DMS153 (cell line): ENCODE measurements at places on chromosomes 6 and 20.

- DNase-seq, result no peak
Measured at GRCh38 chr20:54362283-54362682, 113.1 kb upstream of the DOK5 start.

- DNase-seq, result no peak
Measured at GRCh38 chr6:153129873-153130514, 1.1 kb downstream of the RGS17 start.

GRCh38 chr6:107409942-107410341 lies 49.4 kb downstream of the PDSS2 start:
- no peak for DNase-seq

GRCh38 chr6:96836631-96837080 lies 621 bp downstream of the GPR63 start:
- no peak for DNase-seq

- DNase-seq, result no peak
Measured at GRCh38 chr6:90019216-90019615, 124.9 kb downstream of the GJA10 start.

GRCh38 chr6:150025201-150025917 lies at the start of gene RAET1L:
TSS of gene RAET1L (minus strand) at chr6:150025532. CDS start at chr6:150025471, 61 bp downstream.
- no peak for DNase-seq
